Right renal cortex interstitium (tissue), 3 donors: ENCODE measurements at places on chromosomes 1 and 21.

- no peak for DNase-seq
Observed at GRCh38 chr1:240619906-240620621, 8.1 kb upstream of the GREM2 start.

- no peak for DNase-seq
Observed at GRCh38 chr1:93629101-93630059, 52.3 kb downstream of the BCAR3 start.

GRCh38 chr1:27489501-27489972 is 430 bp downstream of the WASF2 start:
- DNase-seq, result no peak

DNA sequence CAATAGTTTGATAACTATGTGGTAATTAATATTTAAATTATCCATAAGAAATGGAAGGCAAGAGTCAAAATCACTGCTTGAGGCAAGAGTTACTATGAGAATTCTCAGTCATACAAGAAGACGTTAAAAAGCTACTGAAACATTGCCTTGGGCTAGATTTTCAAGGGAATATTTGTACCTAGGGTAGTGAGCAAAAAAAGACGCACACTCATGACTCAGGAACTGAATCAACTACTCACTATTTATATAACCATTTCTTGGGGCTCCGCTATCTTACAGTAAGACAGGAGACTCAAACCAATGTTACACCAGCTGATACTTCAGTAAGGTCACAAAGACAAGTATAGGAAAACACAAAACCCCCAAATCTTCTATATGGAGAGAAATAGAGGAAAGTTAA is 151.5 kb upstream of the RNPC3 start:
- DNase-seq, result no peak

DNA sequence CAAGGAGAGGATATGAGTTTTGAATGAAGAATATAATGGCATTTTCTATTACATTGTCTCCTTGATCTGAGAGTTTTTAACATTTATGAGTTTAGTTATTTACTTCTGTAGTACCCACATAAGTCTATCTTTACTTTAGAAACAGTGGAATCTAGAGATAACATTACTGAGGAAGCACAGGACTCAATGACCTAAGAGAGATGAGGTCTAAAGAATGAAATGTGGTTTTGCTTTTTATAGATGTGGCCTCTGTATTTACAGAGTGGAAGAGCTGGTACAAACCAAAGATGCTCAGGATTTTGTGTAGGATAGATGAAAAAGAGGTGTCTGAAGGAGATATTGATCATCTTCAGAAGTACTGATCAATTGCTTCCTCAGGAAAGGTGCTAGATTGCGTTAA is 177.3 kb downstream of the KCTD3 start:
- no peak for DNase-seq

- no peak for DNase-seq
Observed at GRCh38 chr21:38352536-38353219, 95.9 kb downstream of the KCNJ15 start.
